ENCODE measurements at places on chromosomes 6 and 20.

GRCh38 chr6:20404641-20405032 lies 3.0 kb downstream of the E2F3 start:
- peak; percentile 22 for DNase-seq

GRCh38 chr6:72728706-72729343 lies 107.0 kb downstream of the KCNQ5 start:
- DNase-seq: no peak

DNA sequence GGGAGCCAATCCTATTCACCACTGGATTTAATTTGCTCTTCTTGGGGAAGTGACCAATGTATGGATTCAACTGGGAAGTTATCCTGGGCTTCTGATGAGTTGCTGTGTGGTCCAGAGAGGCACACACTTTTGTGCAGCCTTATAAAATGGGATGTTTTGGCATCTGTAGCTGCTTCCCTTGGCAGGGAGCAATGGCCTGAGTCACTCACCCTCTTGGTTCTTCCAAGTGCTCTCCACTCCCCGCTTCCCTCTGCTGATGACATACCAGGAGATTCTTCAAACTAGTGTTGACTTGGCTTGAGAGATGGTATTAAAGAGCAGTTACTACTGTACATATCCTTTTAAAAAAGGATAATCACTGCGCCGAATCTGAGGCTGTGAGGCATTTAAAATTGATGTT lies 105.8 kb downstream of the JARID2 start:
- DNase-seq: no peak

DNA sequence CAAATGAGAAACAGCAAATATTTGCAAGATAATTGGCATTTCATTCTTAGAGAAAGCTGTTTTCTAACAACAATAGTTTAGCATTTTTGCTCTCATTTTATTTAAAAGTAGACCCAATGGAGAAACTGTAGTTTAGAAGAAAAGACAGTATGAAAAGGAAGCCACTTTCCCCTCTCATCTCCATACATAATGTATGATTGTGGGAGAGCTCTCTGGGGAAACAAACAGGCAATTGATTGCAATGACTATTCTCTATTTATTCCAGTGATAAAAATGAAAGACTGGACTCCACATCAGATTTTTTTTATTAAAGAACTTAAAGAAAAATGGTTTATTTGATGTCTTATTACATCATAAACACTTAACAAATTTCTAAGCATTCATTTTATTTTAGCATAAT lies 116.8 kb upstream of the SASH1 start:
- no peak for DNase-seq

DNA sequence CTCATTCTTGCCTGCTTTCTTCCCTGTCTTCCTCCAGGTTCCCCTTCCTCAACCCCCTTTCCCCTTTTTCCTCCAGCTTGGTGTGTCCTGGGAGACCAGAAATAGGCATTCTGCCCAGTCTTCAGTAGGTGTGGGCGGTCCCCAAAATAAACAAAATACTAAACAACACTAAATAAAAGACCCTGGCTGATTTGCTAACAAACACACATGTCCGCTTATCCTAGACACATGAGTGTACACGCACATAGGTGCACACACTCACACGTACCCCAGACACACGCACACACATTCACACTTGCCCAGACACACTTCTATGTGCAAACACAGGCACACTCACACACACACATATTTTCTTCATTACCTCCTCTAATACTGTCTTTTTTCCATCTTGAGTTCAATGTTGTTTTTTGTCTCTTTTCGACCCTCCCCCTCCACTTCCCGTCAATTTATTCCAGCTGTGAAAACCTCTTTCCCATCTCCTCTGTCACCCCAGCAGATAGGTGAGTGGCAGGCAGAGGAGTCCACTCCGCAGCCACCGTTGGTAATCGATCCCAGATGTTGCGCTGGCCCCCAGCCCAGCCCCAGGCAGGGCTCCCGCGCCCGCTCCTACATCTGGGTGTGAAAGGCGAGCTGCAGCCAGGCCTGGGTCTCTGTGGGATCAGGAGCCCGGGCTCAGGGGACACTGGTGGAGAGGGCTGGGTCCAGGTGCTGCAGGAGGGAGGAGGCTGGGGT lies 56.9 kb upstream of the FOXP4 start:
- no peak for DNase-seq

GRCh38 chr6:157964100-157964499 lies 17.6 kb upstream of the SYNJ2 start:
- no peak for DNase-seq

DNA sequence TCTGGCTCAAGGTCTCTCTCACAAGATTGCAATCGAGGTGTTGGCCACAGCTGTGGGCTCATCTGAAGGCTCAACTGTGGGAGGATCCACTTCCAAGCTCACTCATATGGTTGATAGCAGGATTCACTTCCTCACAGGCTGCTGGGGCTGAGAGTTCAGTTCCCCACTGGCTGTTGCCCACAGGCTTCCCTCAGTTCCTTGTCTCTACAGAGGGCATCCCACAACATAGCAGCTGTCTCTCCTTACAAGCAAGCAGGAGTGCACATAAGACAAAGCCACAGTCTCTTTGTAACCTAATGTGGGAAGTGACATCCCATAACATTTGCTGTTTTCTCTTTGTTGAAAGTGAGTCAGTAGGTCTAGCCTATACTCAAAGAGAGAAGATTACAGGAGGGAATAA lies 14.0 kb downstream of the SPATS1 start:
- DNase-seq: no peak

- no peak for DNase-seq
These were observed 80.0 kb upstream of the TAB2 start for GRCh38 chr6:149237464-149237863.

GRCh38 chr20:33552519-33552918 lies 62.6 kb downstream of the CBFA2T2 start:
- no peak for DNase-seq

- DNase-seq: no peak
These were observed 468.3 kb downstream of the CDC5L start for GRCh38 chr6:44855562-44856411.
